Hematopoietic multipotent progenitor cell (in vitro differentiated cells): ENCODE measurements at places on chromosomes 4 and X. TPM values are rescaled to one million over a fixed set of nuclear protein-coding genes. Genes with fewer than 3 reads are reported as not detected.

- no peak for DNase-seq
These were observed 991.8 kb upstream of the SLIT2 start for GRCh38 chr4:19259920-19260319.

GRCh38 chr4:137957806-137958205 is 284.3 kb downstream of the SLC7A11 start:
- no peak for DNase-seq

DNA sequence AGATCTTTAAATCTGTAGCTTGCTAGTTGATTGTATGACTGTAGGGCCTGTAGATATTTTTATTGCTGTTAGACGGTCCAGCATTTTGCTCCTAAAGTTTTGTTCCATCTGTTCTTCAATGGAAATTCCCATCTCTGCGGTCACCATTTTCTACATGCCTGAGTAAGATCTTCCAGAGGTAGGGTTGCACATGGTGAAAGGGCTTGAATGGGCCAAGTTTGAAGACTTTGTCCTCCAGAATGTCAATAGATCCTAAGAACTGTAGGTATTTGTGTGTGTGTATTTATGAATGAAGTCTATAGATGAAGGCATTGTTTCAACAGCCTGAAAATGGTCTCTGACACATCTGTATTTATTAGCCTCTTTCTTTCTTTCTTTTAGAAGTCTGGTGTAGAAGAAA is 22.3 kb upstream of the TAPT1 start:
- no peak for DNase-seq

DNA sequence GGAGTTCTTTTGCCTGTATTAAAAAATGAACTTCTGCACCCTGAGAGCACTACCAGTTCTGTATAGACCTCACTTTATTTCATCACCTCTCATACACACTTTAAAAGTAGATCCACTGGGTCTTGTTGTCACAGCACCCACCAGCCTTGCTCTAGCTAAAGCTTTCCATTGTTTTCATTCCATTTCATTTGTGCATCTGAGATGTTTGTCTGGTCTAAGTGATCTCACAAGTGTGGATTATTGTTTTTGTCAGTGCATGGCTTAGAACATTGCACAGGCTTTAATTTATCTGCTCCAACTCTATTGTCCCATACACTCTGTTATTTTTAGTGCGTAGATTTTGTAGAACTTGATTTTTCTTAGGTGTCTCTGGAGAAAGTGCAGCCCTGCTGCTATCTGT is 1157.5 kb upstream of the PABPC4L start:
- DNase-seq, result no peak

GRCh38 chr4:109801895-109802319 is at the start of gene CFI:
CFI (minus strand) TSS chr4:109801999; CDS start chr4:109801971, 28 bp downstream.
- no peak for DNase-seq

POF1B gene
- total RNA-seq, result not detected

SCML2 gene
- total RNA-seq, result 7.8 TPM

DNA sequence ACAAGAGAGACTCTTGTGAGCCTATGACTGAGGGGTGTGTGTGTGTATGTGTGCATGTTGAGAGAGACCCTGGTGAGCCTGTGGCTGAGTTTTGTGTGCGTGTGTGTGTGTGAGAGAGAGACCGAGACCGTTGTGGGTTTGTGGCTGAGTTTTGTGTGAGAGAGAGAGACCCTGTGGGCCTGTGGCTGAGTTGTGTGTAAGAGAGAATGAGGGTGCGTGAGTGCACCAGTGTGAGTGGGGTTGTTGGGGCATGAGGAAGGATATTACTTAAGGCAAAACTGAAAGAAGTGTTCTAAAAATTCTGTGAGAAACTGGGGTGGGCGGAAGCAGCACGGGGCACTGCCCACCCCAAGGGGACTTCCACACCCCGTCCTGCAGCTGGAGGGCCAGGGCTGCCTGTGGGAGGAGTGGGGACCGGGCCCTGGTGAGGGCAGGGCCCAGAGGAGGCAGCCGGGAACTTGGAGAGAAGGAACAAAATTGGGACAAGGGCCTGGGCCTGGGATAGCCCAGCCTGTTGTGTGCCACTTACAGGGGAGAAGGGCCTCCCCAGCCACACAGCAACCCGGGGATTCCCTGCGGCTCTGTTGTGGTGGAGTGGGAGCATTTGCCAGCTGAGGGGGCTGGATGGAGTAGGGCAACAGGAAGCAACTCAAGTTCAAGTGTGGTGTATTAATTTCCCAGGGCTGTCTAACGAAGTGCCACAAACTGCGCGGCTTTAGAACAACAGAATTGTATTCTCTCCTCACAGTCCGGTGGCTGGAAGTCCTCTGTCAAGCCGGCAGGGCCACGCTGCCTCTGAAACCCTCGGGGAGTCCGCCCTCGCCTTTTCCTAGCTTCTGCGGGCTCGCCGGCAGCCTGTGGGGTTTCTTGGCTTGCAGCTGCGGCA is 22.1 kb downstream of the TMEM131L start:
- peak; percentile 75 for DNase-seq

DNA sequence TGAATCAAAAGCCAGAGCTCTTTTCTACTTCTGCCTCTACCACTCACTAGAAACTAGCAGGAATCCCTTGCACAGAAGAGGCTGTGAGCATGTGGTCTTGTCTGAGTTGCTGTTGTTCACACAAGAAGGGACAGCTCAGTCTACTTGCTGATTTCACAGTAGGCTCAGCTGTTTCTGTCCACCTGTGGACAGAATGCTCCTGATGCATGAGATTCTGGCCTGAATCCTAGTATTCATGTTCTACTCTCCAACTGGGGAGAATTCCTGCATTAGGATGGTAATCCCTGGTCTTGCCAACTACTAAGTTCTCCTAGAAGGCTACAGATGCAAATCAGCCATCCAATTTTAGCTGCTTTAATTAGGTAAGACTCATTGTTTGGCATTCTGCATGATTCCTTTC is 112.8 kb downstream of the PPA2 start:
- no peak for DNase-seq

GRCh38 chr4:69116645-69117321 is 20.5 kb downstream of the UGT2B7 start:
- DNase-seq, result no peak

DNA sequence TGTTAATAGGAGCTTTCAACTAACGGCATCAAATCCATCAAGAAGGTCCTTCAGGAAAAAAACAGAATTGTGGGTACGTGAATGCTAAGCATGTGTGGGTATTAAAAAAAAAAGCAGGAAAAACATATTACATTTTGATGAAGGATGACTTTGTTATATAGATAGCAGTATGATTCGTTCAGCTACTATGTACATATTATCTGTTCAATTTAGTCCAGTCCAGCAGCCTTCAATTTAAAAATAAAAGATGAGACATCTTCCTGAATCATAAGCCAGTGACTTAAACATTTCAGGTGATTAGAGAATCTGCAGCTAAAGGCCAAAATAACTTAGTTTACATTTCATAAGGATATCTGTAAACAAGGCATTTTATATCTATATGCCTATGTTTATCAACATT is 63.4 kb downstream of the LCORL start:
- no peak for DNase-seq

DNA sequence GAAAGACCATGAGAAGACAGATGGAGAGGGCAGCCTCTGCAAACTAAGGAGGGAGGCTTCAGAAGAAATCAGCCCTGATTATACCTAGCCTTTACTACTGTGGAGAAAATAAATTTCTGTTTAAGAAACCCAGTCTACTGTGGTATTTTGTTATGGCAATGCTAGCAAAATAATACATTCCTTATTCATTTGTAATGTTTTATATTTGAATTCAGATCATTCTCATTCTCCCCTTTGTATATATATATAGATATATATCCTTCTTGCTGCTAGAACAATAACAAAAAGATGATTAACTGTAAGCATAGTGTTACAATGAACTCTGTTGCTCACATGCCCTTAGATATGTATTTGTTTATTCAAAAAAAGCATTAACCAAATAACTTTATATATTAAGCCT is 22.5 kb downstream of the DMD start:
- no peak for DNase-seq

DNA sequence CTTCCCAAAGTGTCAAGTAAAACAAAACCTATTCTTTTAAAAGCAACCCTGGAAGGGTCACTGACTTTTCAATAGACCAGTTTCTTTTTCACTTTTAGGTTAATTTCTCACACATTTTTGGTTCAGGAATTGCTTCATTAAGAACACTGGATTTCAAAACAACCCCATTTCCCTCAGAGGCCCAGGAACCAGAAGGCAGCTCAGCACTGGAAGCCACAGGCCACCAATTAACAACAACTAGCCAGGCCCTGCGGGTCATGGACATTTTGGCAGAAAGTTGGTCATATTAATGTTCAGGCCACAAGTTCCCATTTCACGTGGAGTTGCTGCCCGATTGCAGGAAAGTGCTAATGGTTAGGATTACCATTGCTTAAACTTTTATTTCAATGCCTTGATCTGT is 39.8 kb downstream of the HAND2 start:
- DNase-seq, result no peak

GRCh38 chr4:172287117-172287516 is 473.9 kb downstream of the GALNTL6 start:
- no peak for DNase-seq

HS6ST2 gene
- under 0.01 TPM for total RNA-seq

MCF2 gene
- under 0.01 TPM for total RNA-seq

NOCT gene
- total RNA-seq, result 24.5 TPM

HSFX4 gene
- not detected for total RNA-seq

GRCh38 chr4:100421361-100421978 is 96.4 kb downstream of the EMCN start:
- no peak for DNase-seq

RBM3 gene
- total RNA-seq, result 238 TPM

SLITRK4 gene
- 1.1 TPM for total RNA-seq

- no peak for DNase-seq
These were observed 17.8 kb downstream of the ZNF81 start for GRCh38 chrX:47854474-47854873.

DNA sequence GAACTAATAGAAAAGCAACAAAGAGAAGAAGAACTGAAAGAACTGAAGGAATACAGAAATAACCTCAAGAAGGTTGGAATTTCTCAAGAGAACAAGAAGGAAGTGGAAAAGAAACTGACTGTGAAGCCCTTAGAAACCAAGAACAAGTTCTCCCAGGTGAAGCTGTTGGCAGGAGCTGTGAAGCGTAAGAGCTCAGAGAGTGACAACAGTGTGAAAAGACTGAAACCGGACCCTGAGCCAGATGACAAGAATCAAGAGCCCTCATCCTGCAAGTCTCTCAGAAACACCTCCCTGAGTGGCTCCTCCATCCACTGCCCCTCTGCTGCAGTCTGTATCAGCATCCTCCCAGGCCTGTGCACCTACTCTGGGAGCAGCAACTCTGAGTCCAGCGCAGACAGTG is 8.4 kb upstream of the FHDC1 start:
- no peak for DNase-seq

LARP1B gene
- total RNA-seq, result 6.7 TPM

DNA sequence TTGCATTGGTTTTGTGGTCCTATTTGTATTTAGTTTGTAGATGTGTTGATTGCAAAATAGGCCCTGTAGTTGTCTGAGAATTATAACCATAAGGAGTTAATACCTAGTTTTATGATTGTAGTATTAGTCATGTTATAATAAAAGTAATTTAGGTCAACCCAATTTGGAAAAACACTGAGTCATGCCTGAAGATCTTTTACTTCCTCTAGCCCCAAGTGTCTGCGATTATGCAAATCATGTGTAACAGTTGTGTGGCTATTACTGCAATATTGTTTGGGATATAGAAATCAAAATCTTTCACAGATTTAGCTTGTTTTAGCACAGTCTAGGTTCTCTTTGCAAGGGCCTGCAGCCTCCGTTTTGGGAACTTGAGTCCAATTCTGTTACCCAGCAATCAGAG is 12.6 kb downstream of the SRD5A3 start:
- DNase-seq, result peak; percentile 50

DNA sequence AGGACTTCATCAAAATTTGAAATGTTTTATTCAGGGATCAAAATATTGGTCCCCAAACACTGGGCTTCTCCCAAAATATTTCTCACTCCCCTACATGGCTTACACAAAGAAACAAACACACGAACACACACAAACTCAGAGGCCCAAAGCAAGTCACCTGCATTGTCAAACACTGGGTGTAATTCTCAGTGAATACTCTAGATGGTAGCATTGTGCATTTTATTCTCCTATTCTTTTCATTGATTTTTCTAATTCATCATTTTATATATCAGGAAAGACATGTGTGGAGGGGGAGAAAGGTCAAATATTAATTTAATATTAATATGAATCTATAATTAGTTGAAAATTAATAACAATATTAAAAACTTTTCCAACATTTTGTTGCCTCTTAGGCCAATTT is 72.3 kb upstream of the TNMD start:
- DNase-seq, result peak; percentile 0

ERVMER34-1 gene
- total RNA-seq, result under 0.01 TPM

GRCh38 chr4:187103351-187103750 is 379.7 kb upstream of the FAT1 start:
- DNase-seq, result no peak

DNA sequence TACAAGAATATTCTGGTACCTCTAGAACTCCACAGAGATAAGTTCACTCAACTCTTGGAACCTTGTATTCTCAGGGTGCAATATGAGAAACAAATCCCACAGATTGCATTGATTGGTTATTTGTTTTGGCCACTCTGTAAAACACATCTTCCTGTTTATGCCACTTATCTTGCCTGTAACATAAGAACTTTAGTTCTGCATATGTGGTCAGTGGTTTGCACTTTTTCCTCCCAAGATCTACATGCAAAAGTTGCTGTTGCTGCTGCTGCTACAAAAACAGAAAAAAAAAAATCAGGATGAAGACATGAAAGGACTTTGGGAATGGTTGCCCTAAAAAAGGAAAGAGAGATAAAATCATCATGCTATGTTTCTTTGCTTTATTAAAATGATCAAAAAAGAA is 9.6 kb downstream of the ODAPH start:
- DNase-seq, result peak; percentile 37

GRCh38 chr4:63787326-63787725 is 621.9 kb downstream of the TECRL start:
- no peak for DNase-seq

GRCh38 chrX:19627533-19627932 is 112.2 kb upstream of the MAP3K15 start:
- no peak for DNase-seq

GRCh38 chr4:82968972-82969371 is 41.7 kb downstream of the LIN54 start:
- no peak for DNase-seq

DNA sequence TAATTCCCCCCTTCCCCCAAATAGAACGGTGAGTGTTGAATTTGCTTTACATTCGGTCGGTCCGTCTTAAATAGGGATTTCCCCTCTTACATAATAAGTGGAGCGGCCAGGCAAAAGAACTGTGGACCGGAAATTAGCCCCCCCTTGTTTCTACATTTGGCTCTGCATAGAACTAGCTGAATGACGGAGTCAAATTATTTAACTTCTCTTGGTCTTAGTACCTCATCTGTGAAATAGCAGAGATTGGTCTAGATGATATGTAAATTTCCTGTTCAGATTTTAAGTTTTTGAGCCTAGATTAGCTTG is 1.3 kb downstream of the SPATA18 start:
- DNase-seq, result peak; percentile 47

SFRP2 gene
- not detected for total RNA-seq

GRCh38 chrX:11290416-11291102 is 2.7 kb upstream of the AMELX start:
- DNase-seq, result no peak

CYSLTR1 gene
- 11.8 TPM for total RNA-seq

WAS gene
- 52.0 TPM for total RNA-seq

SMR3B gene
- total RNA-seq, result not detected

- no peak for DNase-seq
These were observed 175.3 kb downstream of the QDPR start for GRCh38 chr4:17336524-17336961.
